Stimulated activated CD4-positive, alpha-beta T cell treated with anti-CD3 and anti-CD28 coated beads, Interleukin-1b, Interleukin-23, amount 100 ng/mL, for 1 hour (primary cell): ENCODE measurements at places on chromosomes 6 and 20.

- DNase-seq = no peak
These were observed 40.8 kb downstream of the NT5E start for GRCh38 chr6:85490516-85491248.

DNA sequence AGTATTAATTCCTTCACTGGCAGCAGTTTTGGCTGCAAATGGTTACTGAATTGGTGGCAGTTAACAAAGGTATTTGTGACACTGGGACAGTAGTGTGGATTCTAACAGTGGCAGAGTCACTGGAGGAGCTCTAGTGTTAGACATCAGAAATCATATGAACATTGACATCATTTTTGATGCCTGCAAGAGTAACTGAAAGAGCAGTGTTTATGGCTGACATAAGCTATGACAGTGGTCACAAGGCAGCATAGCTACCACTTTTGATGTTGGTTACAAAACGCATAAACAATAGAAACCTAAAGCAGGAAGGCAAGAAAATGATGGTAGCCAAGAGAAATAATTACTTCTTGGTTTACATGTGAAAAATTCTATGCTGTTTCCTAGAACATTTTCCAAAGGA, 326.7 kb upstream of the MAN1A1 start:
- no peak for DNase-seq

DNA sequence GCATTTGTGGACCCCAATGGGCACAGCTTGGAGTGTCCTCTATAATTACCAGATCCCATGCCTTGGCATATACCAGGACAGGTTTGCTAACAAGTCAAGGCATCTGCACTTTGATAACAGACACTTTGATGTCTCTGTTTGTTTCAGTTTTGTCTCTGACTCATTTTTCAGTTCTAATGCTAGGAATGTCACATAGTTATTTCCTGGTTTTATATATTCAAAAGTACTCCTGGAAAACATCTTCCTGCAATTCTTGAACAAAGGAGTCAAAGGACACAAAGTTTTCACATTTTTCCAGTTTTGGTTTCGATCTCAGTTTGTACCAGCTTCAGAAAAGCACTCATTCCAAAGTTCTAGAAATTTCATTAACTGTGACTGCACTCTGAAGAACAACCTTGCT, 188.1 kb downstream of the FOXC1 start:
- DNase-seq = no peak

DNA sequence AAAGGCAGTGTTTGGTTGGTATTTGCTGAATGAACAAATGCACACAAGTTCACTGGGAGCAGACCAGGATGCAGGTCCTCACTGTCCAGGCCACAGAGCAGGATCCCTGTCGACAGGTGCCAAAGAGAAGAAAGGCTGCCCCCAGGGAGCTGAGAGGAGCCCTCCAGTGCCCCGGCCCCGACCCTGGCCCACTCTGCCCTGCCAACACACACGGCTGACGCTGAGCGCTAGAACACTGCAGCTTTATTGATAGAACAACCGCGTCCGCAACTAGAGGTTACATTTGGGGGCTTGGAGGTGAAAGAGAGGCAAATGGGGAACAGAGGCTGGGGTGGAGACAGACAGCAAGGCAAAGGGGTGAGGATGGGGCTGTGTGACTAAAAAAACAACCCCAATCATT, 65.4 kb downstream of the MDGA1 start:
- DNase-seq = no peak

GRCh38 chr6:22227824-22228610, 68.8 kb downstream of the PRL start:
- no peak for DNase-seq

DNA sequence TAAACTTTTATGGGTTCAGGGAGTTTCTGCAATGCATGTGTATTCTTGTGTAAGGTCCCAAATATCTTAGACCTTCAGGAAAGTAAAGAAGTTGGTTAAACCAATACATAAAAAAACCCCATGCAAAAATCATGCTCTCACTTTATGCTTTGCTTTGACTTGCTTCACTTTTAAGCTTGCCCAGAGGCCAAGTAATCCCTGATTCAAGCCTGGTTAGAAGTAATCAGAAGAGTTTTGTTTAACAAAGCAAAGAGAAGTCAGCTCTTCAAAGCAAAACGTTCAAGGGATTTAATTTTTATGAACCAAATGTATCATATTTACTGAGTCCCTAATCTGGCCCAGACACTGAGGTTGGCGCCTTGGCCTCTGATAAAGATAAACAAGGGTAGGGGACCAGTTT, 26.7 kb upstream of the FNDC1 start:
- no peak for DNase-seq

- DNase-seq = no peak
These were observed 184.7 kb downstream of the GJA1 start for GRCh38 chr6:121619987-121620740.

DNA sequence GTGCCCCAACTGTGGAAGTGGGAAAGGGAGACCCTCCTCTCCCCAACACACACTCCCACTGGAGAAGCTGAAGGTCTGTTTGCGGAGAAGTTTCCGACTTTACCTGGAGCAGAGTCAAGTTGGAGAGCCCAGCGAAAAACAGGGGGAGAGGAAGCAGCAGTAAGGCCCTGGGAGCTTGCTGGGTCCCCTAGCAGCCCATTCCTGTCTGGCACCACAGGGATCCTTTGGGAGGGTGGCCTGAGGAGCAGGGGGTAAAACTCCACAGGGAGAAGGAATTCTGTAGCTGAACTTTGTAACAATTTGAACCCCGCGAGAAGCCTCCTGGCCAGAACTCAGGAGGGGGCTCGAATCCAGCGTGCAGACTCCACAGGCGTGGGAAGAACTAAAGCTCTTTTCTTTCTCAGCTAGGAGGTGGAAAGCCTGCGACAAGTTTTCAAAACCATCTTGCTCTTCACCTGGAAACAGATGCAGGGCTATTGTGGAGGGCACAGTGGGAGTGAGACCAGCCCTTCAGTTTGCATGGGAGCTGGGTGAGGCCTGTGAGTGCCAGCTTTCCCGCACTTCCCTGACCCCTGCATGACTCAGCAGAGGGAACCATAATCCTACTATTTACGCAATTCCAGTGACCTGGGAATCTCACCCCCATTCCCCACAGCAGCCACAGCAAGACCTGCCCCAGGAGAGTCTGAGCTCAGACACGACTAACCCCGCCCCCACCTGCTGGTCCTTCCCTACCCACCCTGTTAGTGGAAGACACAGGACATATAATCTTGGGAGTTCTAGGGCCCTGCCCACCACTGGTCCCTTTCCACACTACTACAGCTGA, 25.8 kb downstream of the SERPINB9 start:
- DNase-seq = no peak
